Stimulated activated CD8-positive, alpha-beta memory T cell treated with anti-CD3 and anti-CD28 coated beads, Interleukin-15, amount 100 ng/mL, for 24 hours (primary cell): ENCODE measurements at places on chromosomes 2 and 18.

GRCh38 chr18:49447810-49448745, 12.4 kb downstream of the DYM start:
- no peak for DNase-seq

DNA sequence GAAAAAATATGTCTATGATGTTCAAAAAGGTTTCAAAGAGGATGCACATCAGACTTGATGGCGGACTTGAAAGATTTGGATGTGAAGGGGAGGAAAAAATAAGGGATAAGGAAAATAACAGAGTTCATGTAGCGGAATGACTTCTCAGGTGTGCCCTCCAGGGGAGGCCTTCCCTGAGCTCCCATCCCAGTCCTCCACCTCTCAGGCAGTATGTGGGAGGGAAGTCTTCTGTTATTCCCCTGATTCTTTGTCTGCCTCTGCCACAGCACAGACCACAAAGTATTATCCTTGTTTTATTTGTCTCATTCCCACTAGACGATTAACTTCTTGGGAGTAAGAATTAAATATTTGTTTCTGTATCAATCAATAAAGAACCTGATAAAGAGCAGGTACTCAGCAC, 17.7 kb downstream of the COL5A2 start:
- DNase-seq = no peak

- no peak for DNase-seq
Observed at GRCh38 chr2:105175231-105175630, 66.3 kb upstream of the GPR45 start.

- no peak for DNase-seq
Observed at GRCh38 chr2:153156743-153157142, 321.8 kb downstream of the RPRM start.

DNA sequence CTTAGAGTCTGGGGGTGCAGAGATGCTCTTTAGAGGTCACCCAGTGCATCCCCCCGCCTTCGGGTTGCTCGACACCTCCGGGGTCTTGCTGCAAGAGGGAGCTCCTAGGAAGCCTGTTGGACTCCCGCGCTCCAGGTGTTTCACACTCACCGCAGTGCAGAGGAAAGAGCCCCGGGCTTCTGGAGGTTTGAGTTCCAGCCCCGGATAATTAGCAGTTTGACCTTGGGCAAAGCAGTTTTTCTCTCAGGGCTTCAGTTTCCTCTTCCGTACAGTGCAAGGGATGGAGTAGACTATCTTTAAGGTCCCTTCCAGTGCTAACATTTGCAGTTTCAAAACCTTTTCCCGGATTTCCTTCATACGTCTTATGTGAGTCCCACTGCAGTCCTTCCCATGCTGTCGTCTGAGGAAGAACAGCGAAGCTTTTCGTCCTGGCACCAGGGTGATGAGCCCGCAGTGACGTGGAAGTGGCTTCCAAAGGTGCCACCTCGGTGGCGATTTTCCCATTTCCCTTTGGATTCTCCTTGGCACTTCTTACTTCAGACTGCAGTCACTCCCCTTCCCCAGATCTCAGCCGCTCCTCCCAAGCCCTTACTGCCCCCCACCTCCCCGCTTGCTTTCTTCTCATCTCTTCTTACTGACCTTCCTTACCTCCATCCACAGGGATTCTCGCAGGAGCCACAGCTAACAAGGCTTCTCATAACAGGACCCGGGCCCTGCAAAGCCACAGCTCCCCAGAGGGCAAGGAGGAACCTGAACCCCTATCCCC, 585 bp downstream of the PNKD start:
- no peak for DNase-seq

DNA sequence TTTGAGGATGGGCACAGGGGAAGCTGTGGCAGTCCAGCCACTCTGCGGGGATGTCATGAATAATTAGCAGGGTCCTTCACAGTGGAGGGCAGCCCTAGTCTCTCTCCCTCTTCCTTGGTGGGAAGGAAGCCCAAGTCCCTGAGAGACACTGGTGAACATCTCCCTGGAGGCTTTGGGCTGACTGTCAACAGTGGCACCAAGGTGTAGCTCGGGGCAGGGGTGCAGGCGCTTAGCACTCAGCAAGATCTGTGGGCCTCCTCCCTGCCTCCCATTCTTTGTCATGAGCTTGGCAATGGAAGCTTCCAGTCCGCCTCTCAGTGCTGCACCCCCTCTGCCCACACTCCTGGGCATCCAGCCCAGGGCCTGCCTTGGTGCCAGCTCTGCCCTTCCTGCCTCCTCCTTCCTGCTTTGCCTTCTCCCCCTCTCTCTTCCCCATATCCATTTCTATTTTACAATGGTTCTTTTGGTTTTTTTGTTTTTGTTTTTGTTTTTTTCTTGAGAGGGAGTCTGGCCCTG, 59.4 kb downstream of the STEAP3 start:
- DNase-seq = no peak

DNA sequence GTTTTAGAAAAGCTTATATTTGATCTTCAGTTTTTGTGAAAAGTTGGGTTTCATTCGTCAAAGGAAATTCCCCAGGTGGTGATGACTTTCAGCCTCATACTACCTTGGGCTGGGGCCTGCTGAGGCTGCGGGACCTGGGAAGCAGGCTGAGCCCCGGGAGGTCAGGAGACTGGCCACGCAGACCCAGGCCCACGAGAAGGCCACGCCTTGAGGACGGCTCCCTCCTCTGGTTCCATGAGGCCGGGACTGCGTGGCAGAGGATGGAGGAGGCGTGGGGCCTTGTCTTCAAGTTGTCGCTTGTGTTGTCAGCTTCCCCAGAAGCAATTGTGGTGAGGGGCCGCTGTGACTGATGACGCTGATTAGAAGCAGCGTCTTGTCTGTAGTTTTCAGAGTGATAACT, 11.8 kb downstream of the CNDP2 start:
- no peak for DNase-seq

- no peak for DNase-seq
Observed at GRCh38 chr2:210544831-210545230, 11.6 kb upstream of the CPS1 start.

- no peak for DNase-seq
Observed at GRCh38 chr2:236847023-236847422, 238.7 kb upstream of the COPS8 start.

DNA sequence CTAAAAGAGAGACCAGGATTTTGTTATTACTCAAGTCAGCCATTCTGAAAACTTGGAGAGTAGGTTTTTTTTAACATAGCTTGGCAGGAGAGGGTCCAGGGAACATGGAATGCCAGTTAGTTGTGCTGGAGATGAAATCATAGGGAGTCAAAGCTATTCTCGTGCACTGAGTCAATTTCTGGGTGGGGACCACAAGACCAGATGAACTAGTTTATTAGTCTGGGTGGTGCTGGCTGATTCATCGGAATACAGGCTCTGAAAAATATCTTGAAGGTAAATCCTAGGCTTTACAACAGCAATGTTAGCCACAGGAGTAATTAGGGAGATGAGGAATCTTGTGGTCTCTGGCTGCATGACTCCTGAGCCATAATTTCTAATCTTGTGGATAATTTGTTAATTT, 921.4 kb downstream of the TRIB2 start:
- no peak for DNase-seq
